ENCODE measurements at places on chromosomes 5 and 9.
A peak's percentile ranks its signal among the peaks of the same experiment; 100 is the strongest.

GRCh38 chr5:5340206-5340729, 82.2 kb upstream of the ICE1 start:
- no peak for DNase-seq

DNA sequence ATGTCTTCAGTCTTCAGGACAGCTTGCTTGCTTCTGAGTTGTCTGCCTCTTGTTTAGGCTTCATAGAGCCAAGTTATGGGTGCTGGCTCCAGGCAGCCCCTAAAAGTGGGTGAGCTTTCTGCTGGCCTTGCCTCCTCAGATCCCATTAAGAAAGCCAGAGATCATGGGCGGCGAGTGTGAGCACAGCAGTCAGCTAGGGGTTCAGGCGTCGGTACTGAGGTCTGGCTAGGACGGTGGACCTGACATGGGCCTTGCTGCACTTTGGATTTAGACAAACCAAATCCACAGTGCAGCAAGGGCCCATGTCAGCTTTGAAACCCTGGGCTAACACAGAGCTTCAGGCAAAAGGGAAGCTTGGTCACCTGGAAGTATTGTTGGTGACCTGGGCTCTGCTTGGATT, 17.6 kb downstream of the PSAT1 start:
- DNase-seq: no peak

GRCh38 chr5:93179466-93179865, 401.6 kb downstream of the NR2F1-AS1 start:
- DNase-seq: no peak

DNA sequence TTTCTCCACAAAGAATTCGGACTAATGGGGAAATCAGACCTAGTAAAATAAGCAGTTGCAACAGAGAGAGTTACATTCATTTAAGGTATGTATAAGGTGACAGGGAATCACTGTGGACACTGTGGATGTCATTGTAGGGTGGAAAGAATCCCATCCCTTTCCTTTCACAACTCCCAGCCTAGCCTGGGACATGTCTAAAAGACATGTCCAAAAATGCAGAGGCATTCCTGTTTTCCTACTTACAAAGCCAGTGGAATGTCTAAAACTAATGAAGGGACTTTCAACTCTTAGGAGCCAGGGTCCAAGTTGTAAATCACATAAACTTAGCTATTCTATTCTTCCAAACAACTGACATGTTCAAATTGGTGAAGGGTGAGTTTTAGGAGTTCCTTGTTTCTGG, 511.0 kb downstream of the PRELID2 start:
- no peak for DNase-seq

DNA sequence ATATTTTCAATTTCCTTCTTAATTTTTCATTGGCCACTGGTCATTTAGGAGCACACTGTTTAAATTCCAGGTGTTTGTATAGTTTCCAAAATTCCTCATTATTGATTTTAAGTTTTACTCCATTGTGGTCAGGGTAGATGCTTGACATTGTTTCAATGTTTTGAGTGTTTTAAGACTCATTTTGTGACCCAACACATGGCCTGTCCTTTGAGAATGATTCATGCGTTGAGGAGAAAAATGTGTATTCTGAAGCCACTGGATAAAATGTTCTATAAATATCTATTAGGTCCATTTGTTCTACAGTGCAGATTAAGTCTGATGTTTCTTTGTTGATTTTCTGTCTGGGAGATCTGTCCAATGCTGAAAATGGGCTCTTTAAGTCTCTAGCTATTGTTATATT, 24.4 kb upstream of the FNIP1 start:
- DNase-seq: no peak

- no peak for DNase-seq
Measured at GRCh38 chr9:83744206-83744605, 36.4 kb upstream of the UBQLN1 start.

GRCh38 chr5:11329679-11330078, 568.6 kb upstream of the DAP start:
- no peak for DNase-seq

GRCh38 chr5:78509884-78510769, 138.4 kb downstream of the LHFPL2 start:
- DNase-seq: peak; percentile 18

DNA sequence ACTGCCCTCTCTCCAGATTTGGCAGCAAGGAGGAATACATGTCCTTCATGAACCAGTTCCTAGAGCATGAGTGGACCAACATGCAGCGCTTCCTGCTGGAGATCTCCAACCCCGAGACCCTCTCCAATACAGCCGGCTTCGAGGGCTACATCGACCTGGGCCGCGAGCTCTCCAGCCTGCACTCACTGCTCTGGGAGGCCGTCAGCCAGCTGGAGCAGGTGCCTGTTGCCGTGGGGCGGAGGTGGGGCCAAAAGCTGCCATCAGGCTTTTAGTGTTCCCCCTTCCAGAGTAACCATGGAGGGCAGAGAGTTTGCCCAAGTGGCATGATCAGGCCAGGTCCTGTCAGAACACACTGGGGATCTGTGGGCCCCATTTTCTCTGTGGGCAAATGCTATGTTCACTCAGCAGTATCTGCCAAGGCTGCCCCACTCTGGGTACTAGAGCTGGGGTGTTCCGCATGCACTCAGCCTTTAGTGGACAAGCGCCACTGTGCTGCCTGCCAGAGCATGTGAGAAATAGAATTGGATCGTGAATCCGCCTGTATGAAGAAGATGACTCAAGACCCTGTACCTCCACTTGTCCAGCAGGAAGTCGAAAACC, 117.1 kb downstream of the DAB2IP start:
- no peak for DNase-seq

DNA sequence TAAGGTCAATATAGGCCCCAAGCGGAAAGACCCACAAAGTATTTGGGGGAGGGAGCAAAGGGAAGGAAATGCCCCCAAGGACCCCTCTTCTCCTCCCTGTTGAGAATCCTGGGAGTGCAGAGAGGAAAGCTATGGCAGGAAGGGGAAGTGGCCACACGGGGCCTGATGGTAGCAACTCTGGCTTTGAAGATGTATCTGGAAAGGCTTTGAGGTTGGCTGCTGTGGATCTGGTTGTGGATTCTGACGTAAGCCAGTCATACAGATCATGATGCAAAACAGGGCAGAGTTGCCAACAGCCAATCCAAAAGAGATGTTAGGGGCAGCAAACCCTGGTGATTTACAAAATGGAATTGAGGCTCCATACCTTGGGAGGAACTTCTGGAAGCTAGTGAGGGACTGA, 108.8 kb downstream of the PRKACG start:
- no peak for DNase-seq

GRCh38 chr5:176535664-176536131, 1.5 kb downstream of the RNF44 start:
- DNase-seq: no peak

GRCh38 chr5:34538026-34538672, 118.0 kb upstream of the RAI14 start:
- DNase-seq: no peak

- no peak for DNase-seq
Measured at GRCh38 chr9:2907411-2907810, 63.5 kb upstream of the PUM3 start.

GRCh38 chr5:66952153-66952552, 244.4 kb downstream of the CD180 start:
- no peak for DNase-seq

- DNase-seq: no peak
Measured at GRCh38 chr5:171869956-171870355, 84.3 kb downstream of the SMIM23 start.

DNA sequence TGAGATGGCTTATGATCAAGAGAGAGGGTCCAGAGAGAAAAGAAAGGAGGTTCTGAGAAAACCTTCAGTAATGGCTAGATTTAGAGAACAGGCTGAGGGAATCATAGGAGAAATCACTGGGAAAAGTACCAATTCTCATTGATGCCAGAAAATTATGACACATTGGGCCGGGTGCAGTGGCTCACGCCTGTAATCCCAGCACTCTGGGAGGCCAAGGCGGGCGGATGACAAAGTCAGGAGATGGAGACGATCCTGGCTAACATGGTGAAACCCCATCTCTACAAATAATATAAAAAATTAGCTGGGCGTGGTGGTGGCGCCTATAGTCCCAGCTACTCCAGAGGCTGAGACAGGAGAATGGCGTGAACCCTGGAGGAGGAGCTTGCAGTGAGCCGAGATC, 29.5 kb upstream of the PLIN2 start:
- DNase-seq: no peak

GRCh38 chr9:133122935-133123611, 2.0 kb upstream of the RALGDS start:
- no peak for DNase-seq

DNA sequence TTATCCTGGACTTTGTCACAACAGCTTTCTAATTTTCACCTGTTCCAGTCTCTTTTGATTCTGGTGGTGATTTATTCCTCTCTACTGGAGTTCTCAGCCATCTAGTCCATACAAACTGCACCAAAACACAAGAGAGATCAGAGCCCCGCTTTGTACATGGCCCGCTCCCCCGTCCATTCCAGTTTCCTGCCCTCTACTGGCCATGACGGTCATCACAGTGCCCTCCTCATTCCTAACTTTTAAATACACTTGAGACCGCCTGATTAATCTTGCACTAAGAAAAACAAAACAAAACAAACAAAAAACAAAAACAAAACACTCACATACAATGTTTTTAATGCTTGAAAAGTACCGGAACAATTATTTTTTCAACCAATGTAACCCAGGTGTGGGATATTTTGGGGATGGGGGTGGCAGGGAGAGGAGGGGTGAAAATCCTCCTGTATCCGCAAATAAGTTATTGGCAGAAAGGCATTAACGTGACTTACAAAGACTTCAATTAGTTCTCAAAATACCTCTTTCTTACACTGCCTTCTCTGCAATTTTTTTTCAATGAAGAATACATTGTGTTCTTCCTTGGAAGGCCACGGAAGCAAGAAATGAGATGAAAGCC, 84.8 kb upstream of the PAM start:
- no peak for DNase-seq
